ENCODE measurements at places on chromosomes 4 and X. TPM values are rescaled to one million over a fixed set of nuclear protein-coding genes. Genes with fewer than 3 reads are reported as not detected.

Gene MGAT4D
- not detected for total RNA-seq

Gene RTL9
- 0.13 TPM for total RNA-seq

Gene GABRA4
- not detected for total RNA-seq

Gene TCP11X2
- total RNA-seq = not detected

Gene GLUD2
- 1.7 TPM for total RNA-seq

Gene GJB1
- total RNA-seq = not detected

Gene PITX2
- total RNA-seq = 0.33 TPM

Gene PRKX
- 14.3 TPM for total RNA-seq

Gene BCORL1
- 6.3 TPM for total RNA-seq

Gene ITIH6
- not detected for total RNA-seq

Gene TBX22
- total RNA-seq = not detected

Gene VCX2
- total RNA-seq = not detected

Gene TSPAN7
- total RNA-seq = 0.39 TPM

Gene FOXR2
- total RNA-seq = not detected

Gene CT45A1
- not detected for total RNA-seq

Gene PASD1
- total RNA-seq = not detected

Gene TLR1
- total RNA-seq = 1.5 TPM

Gene HTR2C
- not detected for total RNA-seq

Gene MYOZ2
- total RNA-seq = 1.4 TPM

Gene TCEAL2
- total RNA-seq = 0.23 TPM

Gene ATP1B4
- not detected for total RNA-seq

Gene SPANXN3
- total RNA-seq = not detected

Gene HTN1
- total RNA-seq = not detected

Gene TACC3
- 7.0 TPM for total RNA-seq

Gene MTNR1A
- not detected for total RNA-seq

Gene VEGFD
- total RNA-seq = not detected

Gene FAM53A
- total RNA-seq = 0.72 TPM

Gene PRRG3
- not detected for total RNA-seq

Gene CXCL11
- not detected for total RNA-seq

Gene SPATA18
- 32.6 TPM for total RNA-seq

Gene APOO
- 6.0 TPM for total RNA-seq

Gene SLITRK2
- not detected for total RNA-seq

Gene LINC00632
- total RNA-seq = 13.3 TPM

Gene PABPC1L2B
- total RNA-seq = not detected

All from smooth muscle cell of the pulmonary artery (primary cell).